ENCODE measurements at places on chromosomes 6 and 20.

- DNase-seq, result peak; percentile 84
Measured at GRCh38 chr6:159953091-159953601, 15.7 kb upstream of the IGF2R start.

GRCh38 chr20:4089756-4090487 lies 74.6 kb upstream of the RNF24 start:
- DNase-seq, result peak; percentile 67

DNA sequence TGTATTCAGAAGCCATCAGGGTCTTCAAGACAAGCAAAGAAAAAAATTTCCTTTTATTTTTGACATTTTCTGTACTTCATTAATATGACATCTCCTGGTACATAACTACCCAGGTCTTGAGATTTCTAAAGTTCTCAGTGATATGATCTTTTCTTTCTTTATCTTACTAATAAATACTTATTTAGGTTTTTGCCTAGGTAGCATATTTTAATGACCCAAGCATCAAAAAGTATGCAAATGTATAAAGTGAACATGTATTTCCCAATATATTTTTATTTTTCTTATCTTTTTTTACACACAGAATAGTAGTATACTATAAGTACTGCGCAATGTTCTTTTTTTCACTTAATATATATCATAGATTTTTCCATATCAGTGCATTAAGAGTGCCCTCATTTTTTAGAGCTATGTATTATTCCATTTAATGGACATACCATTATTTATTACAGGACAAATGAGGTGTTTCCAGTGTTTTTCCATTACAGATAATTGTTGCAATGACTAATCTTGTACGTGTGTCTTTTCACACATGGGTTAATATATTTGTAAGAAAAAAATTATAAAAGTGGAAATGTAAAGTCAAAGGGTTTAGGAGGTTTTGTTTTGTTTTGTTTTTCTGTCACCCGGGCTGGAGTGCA lies 107.0 kb downstream of the KCNQ5 start:
- no peak for DNase-seq

- DNase-seq, result no peak
Measured at GRCh38 chr6:119781365-119781764, 431.8 kb upstream of the MAN1A1 start.

GRCh38 chr6:14540276-14540675 lies 422.7 kb downstream of the CD83 start:
- DNase-seq, result peak; percentile 76

DNA sequence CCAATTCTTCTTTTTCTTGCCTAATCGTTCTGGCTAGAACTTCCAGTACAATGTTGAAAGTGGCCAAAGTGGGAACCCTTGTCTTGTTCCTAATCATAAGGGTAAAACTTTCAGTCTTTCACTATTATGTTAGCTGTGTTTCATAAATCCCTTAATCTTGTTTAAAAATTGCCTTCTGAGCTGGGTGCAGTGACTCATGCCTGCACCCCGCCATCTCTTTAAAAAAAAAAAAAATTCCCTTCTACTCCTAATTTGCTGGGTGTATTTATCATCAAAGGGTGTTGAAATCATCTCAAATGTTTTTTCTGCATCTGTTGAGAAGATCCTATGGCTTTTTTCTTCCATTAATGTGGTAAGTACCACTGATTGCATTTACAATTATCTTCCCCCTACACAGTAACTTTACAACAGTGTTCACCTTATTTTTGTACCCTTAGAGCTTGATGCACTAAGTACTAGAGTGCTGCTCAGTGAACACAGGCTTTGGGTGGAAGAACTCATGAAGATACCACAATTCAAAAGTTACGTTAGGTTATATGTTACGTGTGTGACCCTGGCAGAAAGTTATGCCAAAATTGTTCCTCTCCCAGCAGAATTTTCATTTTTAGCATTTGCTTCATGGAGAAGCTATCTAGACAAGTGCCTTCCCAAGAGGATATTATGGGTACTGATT lies 9.7 kb downstream of the SNRPB start:
- no peak for DNase-seq

Data from fibroblast of mammary gland (primary cell).